ENCODE measurements at places on chromosomes 5 and 9.

DNA sequence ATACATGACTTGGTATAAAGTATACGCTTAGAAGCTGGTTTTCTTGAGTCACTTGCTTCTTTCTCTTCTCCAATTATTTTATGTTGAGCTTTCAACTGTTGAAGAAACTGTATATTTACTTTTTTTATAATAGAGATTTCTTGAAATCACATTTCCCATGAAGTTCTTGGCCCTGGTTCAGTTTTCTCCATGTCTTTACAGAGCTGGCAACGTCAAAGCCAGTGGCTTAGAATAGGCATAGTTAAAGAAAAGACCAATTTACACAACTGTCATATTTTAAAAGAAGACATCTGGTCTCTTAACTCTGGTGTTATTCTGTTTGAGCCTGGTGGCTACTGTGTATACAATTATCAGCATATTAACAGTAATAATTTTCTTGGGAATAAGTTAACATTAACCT lies 1249.3 kb downstream of the CDH12 start:
- no peak for DNase-seq
- no peaks in the 10 kb centered on the region for H3K27me3 ChIP-seq
- no peak overlapping the region for H3K4me3 ChIP-seq
- H3K27ac ChIP-seq, result no peak overlapping the region
- no peaks in the 10 kb centered on the region for H3K4me1 ChIP-seq

DNA sequence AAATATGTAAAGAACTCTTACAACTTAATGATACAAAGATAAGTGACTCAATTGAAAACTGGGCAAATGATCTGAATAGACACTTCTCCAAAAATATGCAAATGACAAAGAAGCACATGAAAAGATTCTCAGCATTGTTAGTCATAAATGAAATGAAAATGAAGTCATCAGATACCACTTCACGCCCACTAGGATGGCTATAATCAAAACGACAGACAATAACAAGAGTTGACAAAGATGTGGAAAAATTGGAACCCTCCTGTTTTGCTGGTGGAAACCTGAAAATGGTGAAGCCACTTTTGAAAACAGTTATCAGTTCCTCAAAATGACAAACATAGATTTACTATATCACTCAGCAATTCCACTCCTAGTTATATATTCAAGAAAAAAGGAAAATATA lies 7.9 kb upstream of the SYK start:
- no peak overlapping the region for H3K27ac ChIP-seq
- H3K4me3 ChIP-seq, result no peak overlapping the region
- no peak for DNase-seq
- H3K4me1 ChIP-seq, result no peaks in the 10 kb centered on the region

DNA sequence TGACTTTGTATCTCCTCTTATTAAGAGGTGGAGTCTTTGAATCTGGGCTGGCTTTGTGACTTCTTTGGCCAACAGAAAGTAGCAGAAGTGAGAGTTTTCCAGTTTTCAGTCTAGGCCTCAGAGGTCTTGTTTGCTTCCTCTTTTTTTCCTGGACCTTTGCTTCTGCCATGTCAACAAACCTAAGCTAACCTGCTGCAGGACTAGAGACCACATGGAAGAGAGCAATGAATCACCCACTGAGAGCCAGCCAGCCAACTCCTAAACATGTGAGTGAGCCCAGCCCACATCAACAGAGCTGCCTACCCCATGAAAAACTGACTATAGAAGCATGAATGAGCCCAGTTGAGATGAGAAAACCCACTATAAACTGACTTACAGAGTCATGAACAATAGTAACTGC lies 29.9 kb downstream of the MRPL22 start:
- H3K4me1 ChIP-seq, result peaks cover 10% of the 10 kb centered on the region
- peak; percentile 45 for DNase-seq
- no peak overlapping the region for H3K4me3 ChIP-seq
- no peaks in the 10 kb centered on the region for H3K27me3 ChIP-seq
- peaks cover 7% of the 10 kb centered on the region for H3K36me3 ChIP-seq

- no peak overlapping the region for H3K4me3 ChIP-seq
- peaks cover 3% of the 10 kb centered on the region for H3K27me3 ChIP-seq
- peaks cover 10% of the 10 kb centered on the region for H3K4me1 ChIP-seq
- no peak for DNase-seq
- H3K36me3 ChIP-seq, result no peaks in the 10 kb centered on the region
Observed at GRCh38 chr9:88300556-88300955, 87.7 kb upstream of the SPIN1 start.

DNA sequence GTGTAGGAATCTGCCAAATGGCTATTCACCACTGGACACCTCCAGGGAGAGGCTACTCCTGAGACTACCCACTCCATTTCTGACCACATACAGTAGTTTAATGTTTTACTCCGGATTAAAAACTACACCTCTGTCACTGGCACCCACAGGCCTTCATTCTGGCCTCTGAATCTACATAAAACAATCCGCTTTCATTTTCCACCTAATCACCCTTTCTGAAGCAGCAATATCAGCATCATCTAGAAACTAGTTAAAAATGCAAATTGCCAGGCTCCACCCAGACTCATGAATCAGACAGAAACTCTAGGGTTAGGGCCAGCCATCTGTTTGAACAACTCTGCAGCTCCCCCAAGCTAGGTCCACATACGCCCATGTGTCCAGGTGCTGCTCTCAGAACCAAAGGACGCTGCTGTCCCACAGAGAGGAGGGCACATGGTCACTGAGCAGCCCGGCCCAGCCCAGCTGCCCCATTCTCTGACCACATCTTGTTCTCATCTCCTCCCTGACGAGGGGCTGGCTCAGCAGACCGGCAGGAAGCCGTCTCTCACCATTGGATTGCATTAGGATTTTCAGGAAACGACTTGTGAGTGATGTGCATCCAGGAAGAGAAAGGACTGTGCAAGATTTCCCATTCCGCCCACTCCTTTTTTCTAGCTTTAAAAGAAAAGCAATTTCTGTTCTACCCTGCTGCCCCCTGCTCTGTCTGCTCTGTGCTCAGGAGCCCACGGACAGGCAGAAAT lies 34.7 kb downstream of the ADAM19 start:
- H3K27me3 ChIP-seq, result no peaks in the 10 kb centered on the region
- H3K36me3 ChIP-seq, result 0 out of 2 replicates have a peak, but pooled peaks cover 5% of the 10 kb centered on the region
- peaks cover 29% of the 10 kb centered on the region for H3K4me1 ChIP-seq

DNA sequence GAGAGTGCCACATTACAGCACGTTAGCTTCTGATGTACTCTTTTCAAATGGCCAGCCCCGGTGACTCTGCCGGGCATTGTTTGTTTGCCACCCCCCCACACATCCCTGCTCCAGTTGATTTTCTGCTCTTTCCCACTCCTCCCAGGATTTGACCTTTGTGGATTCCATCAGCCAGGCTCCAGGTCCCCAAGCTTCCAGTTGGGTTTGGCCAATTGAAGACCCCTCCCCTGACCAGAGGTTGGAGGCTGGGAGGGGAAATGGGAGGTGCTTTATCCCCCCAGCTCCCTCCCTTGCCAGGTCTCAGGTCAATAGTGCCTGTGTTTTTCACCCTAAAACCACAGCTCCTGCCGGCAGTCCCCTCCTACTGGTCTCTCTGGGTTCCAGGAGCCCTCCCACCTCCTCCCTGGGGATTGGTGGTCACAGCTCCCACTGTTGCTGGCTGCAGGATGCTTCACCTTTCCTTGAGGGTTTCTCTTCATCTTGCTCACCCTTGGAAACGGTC lies 34.9 kb downstream of the IRF1 start:
- H3K4me1 ChIP-seq, result peaks cover 46% of the 10 kb centered on the region
- no peak for DNase-seq
- peak overlapping the region; percentile 99 for H3K27ac ChIP-seq

DNA sequence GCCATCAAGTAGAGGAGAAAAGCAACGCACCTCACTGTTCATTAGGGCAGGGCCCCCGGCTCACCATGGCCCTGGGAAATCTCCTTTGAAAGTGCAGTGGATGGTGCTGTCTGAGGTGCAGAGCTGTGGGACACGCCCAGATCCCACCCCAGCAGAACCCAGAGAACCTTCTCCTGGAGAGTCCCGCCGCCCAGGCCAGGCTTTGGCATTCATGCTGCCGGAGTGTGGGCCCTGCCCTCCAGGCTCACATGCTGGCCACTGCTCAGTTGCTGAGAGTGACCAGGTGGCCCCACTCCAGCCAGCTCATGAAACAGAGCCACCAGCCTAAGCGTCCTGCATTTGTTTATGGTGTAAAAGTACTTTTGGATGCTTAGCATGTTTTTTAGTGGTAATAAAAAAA lies 23.8 kb upstream of the LRRC14B start:
- DNase-seq, result no peak
- no peaks in the 10 kb centered on the region for H3K36me3 ChIP-seq
- H3K4me1 ChIP-seq, result peaks cover 16% of the 10 kb centered on the region
- 0 out of 2 replicates have a peak overlapping the region, but pooled peaks have one; percentile 87 for H3K27ac ChIP-seq

All from GM23248 (cell line).